ENCODE measurements at places on chromosomes 12 and 14.

- no peak for DNase-seq
Measured at GRCh38 chr14:79992407-79993198, 218.7 kb downstream of the DIO2 start.

GRCh38 chr12:53974084-53975063, at the start of gene HOTAIR:
Gene HOTAIR, minus strand, starts transcription at chr12:53974954.
- DNase-seq = no peak

- DNase-seq = no peak
Measured at GRCh38 chr12:19547271-19547671, 108.0 kb downstream of the AEBP2 start.

DNA sequence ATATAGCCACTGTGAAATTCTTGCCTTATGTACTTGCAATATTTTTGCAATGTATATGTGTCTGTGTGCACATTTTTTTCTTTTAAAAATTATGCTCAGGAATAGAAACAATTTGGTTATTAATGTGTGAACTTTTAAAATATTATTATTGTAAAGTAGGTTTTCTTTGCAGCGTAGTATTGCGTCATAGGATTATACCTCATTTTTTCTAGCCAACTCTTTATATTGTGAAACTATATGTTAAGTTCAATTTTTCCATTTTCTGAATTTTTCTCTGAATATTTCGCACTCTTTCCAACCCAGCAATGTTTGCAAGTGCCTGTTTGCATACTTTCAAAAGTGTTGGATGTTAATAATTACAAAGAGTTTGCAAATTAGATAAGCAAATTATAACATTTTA, 471.6 kb upstream of the LMO3 start:
- no peak for DNase-seq

DNA sequence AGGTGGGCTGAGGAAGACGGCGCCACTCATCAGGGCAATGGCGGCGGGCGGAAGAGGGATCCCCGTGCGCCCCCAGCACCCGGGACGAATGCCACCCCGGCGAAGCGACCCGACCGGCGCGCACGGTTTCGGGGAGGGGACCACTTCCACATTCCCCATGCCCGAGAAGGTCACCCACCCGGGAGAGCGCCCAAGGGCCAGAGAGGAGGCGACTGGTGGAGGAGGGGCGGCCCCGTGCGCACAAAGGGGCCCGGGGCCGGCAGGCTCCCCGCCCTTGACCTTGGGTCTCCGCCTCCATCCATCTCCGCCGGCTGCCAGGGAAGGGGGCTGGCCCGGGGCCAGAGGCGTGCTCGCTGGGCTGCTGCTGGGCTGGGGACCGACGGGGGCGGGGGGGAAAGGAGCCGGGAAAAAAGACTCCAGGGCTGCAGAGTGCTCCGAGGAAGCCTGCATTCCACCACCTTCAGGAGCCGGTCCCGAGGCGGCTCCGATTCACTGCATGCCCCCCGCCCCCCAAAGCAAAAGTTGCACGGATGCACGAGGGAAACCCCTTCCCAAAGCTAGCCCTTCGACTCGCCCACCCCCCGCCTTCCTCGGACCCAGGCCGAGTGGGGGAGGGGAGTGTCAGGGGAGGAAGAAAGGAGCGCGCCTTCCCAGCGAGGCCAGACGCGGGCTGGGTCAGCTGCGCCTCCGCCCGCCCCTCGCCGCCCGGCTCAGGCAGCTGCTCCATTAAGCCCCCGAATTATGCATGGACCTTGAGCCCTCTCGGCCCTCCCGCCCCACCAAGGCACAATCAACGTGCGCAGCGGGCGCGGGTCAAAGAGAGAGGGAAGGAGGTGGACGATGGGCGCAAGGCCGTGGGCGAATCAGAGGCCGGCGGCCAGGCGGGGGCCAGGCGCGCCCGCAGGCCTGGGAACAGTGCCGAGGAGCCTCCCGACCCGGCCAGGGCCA, 26.2 kb downstream of the BCL11B start:
- no peak for DNase-seq

DNA sequence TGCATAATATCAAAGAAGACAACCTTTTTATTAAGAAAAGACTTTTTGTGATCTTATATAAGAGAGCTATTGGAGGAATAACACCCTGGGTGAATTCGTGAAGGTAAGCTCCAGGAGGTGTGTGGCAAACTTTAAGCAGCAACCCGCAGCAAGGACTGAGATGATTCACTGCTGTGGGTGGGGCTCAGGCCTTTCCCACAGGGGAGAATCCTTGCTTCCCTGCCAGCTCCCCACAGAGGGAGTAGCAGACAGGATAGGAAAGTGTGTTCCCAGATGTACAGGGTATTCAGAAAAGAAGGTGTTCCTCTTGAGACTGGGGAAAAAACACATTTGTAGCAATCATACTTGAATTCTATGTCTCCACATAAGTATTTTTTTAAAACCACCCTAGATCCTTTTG, 9.2 kb downstream of the NDUFA12 start:
- DNase-seq = no peak

GRCh38 chr14:72155379-72155993, 223.3 kb downstream of the RGS6 start:
- peak; percentile 46 for DNase-seq

DNA sequence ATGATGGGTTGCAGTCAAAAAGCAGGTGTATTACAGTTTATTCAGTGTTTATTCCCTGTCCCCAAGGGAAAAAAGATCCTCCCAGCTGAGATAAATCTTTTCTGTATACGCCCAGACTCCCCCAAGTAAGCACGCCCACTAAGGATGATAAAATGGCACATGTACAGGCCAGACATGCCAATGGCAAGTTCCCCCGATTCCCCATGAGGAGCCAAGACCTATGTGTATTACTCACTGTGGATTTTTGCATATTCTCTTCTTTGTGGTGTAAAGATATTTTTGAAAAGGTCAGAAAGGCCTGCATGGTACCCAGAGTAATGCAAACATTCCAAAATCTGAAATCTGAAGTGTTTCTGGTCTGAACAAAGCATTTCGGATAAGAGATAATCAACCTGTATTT, 22.2 kb downstream of the NR2C1 start:
- DNase-seq = no peak

- DNase-seq = no peak
Measured at GRCh38 chr12:79841248-79841877, 93.5 kb downstream of the PPP1R12A start.

DNA sequence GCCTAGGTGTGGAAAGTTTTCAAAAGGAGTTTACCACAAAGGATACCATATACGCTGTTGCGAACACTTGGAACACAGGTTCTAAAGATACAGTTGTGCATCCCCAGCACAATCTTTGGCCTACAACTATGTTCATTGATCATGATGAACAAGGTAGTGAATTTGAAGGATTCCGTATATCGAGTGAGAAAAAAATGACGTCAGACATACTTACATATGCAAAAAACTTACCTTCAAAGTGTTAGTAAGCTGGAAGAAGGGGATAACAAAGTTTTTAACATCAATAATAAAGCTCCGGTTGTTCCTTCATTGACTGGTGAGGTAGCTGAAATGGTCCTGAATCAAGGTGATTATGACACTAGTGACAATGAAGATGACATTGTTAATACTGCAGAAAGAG, 133.9 kb upstream of the PDE3A start:
- DNase-seq = no peak

GRCh38 chr12:105220150-105220928, 15.6 kb downstream of the APPL2 start:
- no peak for DNase-seq

GRCh38 chr14:104681689-104682074, 7.7 kb upstream of the INF2 start:
- DNase-seq = no peak

- DNase-seq = no peak
Measured at GRCh38 chr12:46184798-46185595, 83.8 kb downstream of the SLC38A1 start.

- DNase-seq = no peak
Measured at GRCh38 chr12:76379261-76379660, 31.0 kb upstream of the BBS10 start.
